ENCODE measurements at places on chromosomes 6 and 20.

- DNase-seq = peak; percentile 26
These were observed 191.9 kb downstream of the ISM1 start for GRCh38 chr20:13412806-13413445.

DNA sequence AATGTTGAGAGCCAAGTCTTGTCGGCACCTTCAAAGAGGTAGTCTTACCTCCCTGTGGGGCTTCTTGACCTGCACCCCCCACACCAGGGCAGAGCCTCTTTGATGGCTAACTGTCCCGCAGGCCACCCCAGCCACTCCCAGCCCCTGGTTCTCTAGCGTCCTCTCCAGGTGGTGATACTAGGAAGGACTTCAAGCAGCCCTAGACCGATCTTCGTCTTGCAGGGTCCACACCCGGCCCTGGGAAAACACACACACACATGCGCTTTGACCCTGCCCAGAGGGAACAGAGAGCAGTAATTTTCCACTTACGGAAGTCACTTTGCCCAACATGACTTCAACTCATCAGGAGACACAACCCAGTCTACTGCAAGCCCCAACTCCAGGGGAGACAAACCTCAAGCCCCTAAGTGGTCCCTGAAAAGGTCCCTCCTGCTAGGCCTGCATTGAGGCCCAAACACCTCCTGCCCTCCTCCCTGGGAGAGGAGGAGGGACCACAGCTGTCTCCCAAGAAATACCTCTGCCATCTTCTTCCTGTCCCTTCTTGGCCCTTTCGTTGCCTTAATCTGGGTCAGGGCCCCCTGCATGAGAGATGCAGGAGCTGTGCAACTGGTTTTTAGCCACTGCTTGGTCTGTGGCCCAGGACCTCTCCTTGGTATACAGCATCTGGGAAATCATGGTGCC lies 2.9 kb upstream of the BPIFB1 start:
- DNase-seq = no peak

GRCh38 chr20:23298155-23298554 lies 52.4 kb upstream of the NXT1 start:
- no peak for DNase-seq

- no peak for DNase-seq
These were observed 100.5 kb downstream of the TFAP2A start for GRCh38 chr6:10314163-10314955.

- DNase-seq = peak; percentile 5
These were observed 783.0 kb downstream of the TENT5A start for GRCh38 chr6:80969439-80969838.
